ENCODE measurements at places on chromosomes 5 and 9.

DNA sequence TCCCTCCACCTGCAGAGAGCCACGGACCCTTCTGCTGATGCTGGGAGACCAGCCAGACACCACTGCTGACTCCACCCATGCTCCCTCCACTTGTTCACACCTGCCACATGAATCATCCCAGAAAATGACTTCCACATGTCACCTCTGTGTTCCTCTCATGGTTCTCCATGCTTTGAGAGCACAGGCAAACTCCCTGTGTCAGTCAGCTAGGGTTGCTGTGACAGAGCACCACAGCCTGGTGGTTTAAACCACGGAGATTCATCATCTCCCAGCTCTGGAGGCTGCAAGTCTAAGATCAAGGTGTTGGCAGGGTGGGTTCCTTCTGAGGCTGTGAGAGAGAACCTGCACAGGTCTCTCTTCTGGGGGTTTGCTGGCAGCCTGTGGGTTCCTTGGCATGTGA is 381.4 kb downstream of the GADD45G start:
- DNase-seq = no peak

DNA sequence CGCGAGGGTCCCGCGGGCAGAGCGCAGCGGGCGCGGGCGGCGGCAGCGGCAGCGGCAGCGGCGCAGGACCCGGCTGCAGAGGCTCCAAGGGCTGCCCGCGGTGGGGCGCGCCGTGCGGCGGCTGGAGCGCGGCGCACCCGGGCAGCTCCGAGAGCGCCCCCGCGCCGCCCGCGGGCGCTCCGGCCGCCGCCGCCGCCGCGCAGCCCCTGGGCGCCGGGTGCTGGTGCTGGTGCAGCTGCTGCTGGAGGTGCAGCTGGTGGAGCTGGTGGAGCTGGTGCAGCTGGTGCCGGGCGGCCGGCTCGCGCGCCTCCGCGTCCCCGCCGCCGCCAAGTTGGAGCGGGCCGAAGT is 644 bp downstream of the IER5L start:
- no peak for DNase-seq

DNA sequence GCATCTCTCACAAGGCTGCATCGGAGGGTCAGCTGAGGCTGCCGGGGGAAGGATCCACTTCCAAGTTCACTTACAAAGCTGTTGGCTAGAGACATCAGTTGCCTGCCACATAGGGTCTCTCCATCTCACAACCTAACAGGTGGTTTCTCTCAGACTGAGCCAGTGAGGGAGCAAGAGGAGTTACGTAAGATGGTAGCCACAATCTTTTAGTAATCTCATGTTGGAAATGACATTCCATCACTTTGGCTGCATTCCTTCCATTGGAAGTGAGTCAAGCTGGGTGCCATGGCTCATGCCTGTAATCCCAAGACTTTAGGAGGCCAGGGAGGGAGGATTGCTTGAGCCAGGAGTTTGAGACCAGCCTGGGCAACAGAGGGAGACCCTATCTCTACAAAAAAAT is 7.4 kb upstream of the GRK6 start:
- DNase-seq = no peak

DNA sequence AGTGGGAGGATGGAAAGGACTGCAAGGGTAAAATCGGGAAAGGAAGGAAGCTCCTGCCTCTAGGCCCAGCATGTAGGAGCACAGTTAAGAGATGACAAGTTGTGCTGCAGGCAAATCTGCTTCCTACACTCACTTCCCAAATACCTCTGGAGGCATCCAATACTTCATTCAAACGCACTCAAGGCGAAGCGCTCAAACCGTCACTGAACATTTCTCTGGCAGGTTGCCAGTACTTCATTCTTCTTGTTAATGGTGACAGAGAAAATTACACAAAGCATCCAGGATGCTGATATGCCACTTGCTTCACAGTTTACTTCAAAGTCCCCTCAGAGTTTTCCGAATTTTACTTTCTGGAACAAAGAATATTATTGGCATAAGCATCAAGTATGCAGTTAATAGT is 59.8 kb downstream of the NREP start:
- DNase-seq = no peak

DNA sequence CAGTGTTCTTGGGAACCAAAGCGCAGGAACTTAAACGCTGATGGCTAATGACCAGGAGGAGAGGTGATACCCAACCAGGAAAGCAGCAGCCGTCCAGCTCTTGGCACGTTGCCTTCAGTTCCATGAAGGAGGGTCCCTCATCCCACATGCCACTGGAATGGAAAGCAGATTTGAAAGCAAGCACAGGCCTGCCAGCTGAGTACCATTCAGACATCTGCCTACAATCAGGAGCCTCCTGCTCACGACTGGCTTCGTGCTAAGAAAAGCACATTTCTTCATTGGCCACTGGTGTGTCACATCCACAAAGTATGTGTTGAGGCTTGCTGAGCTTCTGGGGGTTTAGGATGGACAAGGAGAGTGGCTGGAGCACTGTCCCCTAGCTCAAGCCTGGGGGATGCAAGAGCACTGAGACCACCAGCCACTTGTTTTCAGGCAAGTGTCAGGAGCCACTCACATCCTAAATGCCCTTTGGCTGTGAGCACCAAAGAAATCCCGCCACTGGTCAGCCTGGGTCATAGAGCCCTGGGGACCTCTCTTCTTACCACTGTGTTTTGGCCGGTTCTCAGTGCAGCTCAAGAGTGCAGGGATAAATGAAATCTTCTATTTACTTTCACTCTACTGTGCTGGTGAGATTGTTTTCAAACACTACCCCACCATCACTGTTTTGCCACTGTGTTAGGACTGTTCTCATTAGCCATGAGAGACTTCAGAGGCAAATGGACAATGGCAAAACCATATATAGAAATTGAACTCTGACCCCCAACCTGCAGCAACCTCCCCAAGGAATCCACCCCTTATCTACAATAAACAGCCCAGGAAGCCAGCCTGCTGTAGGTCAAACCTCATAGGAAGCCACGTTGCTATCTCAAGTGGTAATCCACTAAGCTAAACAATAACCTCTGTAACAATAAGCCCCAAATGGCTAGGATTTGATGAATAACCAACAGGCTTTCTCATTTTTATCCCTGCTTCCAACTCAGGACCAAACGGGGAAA is 58.3 kb downstream of the MTX3 start:
- no peak for DNase-seq

- no peak for DNase-seq
These were observed 18.3 kb upstream of the PHYHD1 start for GRCh38 chr9:128902351-128903078.

DNA sequence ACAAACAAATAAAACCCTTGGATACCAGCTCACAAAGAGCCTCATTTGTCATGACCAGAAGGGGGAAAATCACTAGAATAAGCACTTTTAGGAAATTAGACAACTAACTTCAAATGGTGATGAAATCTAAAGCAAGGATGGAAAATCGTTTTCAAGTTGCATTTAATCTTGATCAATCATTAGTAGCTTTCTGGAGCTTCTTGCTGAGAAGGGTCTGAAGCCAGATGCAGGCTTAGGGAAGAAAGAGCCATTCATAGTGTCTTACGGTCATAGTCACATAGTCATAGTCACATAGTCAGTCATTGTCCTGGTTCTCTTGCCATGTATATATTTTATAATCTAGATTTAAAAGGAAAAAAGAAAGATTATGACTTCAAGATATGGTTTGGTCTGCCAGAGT is 610.5 kb downstream of the ACTL7B start:
- no peak for DNase-seq
